ENCODE measurements at places on chromosomes 1 and 21. TPM values are rescaled to one million over a fixed set of nuclear protein-coding genes. Genes with fewer than 3 reads are reported as not detected.

Gene NCMAP
- total RNA-seq: not detected

DNA sequence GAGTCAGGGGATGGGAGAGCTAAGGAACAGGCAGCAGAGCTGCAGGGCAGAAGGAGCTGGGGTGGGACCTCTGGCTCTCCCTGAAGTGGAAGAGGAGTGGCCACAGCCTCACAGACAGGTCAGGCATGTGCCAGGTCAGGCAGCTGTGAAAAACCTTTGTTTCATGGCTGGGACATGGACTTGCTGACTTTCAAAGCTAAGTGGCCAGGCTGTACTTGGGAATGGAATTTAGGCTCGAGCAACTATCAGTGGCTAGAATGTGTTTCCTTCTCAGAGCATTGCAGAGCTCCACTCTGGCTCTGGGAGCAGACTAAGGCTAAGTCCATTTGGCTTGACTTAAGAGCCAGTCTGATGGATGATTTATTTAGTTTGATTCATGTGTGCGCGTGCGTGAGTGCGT, 385.1 kb downstream of the LMX1A start:
- DNase-seq: no peak

Gene PSRC1
- 60.4 TPM for total RNA-seq

GRCh38 chr1:208044589-208045462, 133.9 kb upstream of the CD34 start:
- no peak for DNase-seq

Gene LPAR3
- total RNA-seq: not detected

DNA sequence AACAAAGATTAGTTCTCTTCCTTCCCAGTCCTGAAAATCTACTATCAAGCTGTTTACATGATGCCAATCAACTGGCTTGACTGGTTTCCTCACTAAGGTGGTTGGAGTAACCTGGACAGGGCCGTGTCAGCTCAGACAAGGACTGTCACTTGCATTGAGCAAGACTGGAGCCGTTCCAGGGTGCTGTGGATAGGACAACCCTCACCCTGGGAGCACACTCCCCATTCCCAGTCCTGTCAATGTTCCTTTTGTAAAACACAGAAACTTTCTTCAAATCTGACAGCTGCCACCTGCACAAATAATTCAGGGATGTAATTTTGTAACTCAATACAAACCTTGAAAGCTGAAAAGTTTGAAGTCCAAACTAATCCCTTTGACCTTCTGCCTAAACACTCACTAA, 31.4 kb downstream of the PLPP3 start:
- no peak for DNase-seq

DNA sequence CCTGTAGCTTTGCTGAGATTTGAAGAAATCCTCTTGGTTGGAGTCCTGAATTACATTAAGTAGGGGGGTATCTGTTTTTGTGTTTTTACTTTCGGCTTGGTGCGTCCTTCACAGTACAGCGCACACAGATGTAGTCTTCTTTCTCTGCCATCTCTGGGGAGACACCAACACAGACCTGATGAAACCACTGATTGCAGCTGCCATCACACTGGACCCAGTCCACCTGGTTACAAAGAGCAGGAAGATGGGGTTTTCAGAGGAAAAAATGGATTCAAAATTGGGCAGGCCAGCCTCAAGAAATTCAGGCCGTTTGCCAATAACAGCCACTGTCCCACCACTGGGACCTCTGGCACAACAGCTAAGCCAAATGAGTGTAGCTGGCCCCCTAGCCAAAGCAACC, 18.7 kb upstream of the SYT2 start:
- DNase-seq: no peak

- peak; percentile 90 for DNase-seq
These were observed 26.4 kb downstream of the HHIPL2 start for GRCh38 chr1:222521299-222522104.

GRCh38 chr1:43366601-43367025, 1.2 kb downstream of the ELOVL1 start:
- DNase-seq: no peak

DNA sequence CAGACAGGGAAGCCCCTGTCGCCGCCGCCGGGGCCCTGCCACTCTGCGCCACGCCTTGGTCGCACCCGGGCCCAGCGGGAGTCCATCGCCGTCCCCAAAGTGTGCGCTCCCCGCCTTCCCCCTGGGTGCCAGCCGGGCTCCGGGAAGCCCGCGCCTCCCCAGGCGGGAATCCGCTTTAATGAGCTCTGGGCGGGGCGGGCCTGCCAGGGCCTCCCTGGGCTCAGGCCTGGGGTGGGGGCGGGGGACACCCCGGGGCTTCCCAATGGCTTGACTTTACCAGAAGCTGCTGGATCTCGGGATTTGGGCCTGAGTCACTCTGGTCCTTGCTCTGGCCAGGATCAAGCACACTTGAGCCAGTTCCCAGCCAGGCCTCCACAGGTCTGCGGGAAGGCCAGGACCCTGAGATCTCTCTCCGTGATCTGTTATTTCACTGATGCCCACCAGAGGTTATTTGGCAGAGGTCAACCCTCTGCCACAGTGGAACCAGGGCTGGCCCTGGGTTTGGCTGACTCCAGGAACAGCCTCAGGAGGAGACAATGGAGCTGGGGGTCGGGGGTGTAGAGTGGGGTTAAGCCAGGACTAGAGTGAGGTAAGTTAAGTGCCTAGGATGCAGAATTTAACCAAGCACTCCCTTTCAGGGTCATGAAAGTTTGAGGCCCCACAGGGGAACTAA, 178.4 kb upstream of the EDN2 start:
- peak; percentile 75 for DNase-seq

Gene LCE3E
- not detected for total RNA-seq

DNA sequence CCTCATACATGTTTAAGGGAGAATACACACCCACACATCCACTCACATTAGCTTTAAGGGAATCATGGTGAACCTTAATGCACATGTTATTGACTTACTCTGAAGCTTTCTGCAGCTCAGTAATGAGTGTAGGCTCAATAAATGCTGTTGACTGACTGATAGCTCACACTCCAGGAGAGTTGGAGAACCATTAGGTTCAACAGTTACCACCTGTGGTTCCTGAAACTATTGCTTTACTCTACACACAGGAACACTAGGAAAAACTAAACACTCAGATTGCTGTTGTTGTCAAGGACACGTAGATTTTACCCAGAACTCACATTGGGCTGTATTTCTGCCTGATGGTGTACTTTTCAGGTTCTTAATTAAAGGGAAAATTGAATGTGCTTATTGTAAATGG, 37.3 kb downstream of the ZC3H11B start:
- no peak for DNase-seq

Gene OR2M7
- total RNA-seq: not detected

DNA sequence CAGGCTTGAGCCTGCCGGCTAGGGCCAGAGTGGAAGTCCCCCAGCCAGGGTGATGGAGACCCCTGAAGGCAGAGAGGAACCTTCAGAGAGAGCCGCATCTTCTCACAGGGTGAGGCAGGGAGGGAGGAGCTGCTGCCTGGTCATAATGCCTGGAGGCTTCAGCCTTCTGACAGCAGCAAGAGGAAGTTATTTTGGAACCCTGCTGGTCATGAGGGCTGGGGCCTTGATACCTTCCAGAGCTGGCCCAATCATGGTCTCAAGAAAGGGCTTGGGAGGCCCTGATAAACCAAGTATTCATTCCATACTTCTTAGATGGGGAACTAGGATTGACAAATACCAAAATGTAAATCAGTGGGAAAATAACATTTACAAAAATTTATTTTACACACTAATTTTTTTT, 26.6 kb upstream of the MPZL1 start:
- DNase-seq: no peak

DNA sequence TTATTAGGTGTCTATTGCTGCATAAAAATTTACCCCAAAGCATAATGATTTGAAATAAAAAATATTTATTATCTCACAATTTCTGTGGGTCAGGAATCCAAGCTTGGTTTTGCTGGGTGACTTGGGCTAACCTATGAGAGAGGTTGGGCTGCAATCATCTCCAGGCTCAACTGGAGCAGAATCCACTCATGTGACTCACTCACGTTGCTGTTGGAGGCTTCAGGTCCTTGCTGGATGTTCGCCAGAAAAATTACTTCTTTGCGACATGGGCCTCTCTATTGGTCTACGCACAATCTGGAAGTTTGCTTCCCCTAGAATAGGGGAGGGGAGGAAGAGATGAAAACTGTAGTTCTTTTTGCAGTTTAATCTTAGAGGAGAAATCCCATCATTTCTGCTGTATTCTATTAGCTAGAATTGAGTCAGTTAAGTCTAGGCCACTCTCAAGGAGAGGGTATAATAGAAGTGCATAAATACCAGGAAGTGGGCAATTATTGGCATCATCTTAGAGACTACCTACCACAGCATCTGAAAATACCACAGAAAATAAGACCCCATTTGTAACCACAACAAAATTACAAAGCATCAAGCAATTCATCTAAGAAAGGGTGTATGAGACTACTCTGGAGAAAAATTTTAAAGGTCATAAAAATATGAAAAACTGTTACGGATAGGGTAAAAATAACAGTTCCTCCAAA, 5.7 kb upstream of the FASLG start:
- no peak for DNase-seq

Gene PRAMEF9
- not detected for total RNA-seq

Gene MROH7
- not detected for total RNA-seq

Gene NKAIN1
- not detected for total RNA-seq

Gene YIPF1
- 20.8 TPM for total RNA-seq

- peak; percentile 55 for DNase-seq
These were observed 46.6 kb downstream of the VPS26C start for GRCh38 chr21:37220433-37220980.

Gene SPRTN
- 17.6 TPM for total RNA-seq

DNA sequence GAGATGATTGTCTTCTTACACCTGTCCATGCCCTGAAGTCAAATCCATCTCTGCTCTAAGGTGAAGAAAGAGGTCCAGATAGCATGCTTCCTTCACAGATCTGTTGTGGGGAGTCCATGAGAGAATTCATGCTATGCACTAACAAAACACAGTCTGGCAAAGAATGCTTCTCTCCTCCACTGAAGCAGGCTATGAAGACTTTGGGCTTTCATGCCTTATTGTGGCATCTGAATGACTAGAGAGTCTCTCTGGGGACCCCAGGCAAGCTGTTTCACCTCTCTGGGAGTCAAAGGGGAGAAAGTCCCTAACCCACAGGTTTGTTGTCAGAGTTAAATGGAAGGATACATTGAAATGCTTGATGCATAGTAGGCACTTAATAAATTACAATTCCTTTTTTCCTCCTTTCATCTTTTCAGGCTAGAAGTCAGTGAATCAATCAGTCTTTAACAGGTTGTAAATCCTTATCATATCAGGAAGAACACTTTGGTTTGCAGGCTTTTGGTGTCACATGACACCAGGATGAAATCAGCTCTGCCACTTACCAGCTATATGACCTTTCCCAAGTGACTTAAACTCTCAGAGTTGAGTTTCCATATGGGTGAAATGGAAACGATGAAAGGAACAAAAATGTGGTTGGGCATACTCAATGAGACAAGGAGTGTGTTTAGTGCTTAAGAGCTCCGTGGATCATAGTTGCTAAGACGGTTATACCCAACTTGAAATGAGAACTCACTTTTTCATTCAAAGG, 200.1 kb upstream of the DAB1 start:
- DNase-seq: no peak

Gene ALPL
- 138 TPM for total RNA-seq

Gene FAM177B
- not detected for total RNA-seq

Gene EFCAB7
- total RNA-seq: 3.6 TPM

GRCh38 chr1:186231861-186232436, 143.1 kb downstream of the TPR start:
- DNase-seq: no peak

- DNase-seq: no peak
These were observed 203.0 kb downstream of the GRIK3 start for GRCh38 chr1:36831186-36831810.

DNA sequence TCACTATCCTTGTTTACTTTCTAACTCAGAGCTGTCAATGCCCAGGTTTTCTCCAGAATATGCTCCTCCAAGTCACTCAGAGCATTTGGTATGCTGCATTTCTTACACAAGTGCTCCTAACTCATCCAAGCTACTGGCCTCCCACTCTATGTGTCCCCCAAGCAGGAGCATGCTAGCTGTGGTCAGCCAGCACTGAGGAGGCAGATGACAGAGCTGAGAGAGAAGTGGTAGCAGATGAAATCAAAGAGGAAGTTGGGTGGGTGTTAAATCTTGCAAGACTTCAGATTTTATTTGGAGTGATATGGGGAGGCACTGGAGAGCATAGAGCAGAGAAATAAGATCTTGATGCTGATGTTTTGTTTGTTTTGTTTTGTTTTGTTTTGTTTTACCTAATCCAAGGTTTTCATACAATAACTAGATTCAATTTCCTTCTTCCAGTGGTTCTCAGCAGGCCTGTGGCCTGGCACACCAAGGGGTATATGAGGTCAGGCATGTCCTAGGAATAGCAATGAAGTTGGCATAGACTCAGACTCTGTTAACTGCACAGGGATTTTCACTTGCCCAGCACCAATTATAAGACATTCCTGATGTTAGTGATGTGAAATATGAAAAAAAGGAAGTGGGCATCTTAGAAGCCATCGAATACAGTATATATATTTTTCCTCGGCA, 3.1 kb upstream of the PGBD5 start:
- no peak for DNase-seq

DNA sequence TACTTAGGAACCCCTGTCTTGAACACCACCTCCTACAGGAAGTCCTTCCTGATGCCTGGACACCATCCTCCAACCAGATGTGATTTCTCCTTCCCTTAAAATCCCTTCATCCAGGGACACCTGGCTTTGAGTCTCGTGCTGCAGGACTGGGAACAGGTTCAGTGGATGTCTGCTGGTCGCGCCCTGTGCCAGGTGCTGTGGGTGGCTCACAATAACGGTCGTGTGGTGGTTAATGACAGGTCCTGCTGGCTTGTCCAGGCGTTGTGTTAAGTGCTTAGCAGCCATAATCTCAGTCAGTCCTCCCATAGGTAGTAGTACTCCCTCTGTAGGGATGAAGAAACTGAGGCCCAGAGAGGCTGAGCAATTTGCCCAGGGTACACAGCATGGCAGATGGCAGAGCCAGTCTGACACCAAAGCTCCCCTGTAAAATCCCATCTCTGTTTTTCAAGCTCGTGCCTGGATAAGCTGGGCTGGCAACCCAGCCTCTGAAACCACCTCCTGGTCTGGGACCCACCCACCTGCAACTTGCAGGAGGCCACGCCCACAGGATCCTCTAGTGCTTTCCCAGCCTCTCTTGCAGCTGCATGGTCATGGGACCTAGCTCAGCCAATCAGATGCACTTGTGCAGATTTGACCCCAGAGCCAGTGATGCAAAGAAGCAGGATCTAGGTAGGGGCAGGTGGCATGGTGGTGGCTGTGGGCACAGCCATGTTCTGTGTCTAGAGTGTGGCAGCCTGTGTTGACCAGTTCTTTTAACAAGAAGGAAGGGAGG, 106.0 kb upstream of the IFFO2 start:
- DNase-seq: no peak

Gene GPR37L1
- not detected for total RNA-seq

Gene C1QTNF12
- 0.57 TPM for total RNA-seq

Gene CD164L2
- not detected for total RNA-seq

GRCh38 chr1:29145739-29146437, 22.2 kb upstream of the TMEM200B start:
- DNase-seq: no peak

Gene SLC30A7
- total RNA-seq: 39.6 TPM

Data from LHCN-M2 (cell line).